ENCODE measurements at places on chromosomes 11 and 22.

DNA sequence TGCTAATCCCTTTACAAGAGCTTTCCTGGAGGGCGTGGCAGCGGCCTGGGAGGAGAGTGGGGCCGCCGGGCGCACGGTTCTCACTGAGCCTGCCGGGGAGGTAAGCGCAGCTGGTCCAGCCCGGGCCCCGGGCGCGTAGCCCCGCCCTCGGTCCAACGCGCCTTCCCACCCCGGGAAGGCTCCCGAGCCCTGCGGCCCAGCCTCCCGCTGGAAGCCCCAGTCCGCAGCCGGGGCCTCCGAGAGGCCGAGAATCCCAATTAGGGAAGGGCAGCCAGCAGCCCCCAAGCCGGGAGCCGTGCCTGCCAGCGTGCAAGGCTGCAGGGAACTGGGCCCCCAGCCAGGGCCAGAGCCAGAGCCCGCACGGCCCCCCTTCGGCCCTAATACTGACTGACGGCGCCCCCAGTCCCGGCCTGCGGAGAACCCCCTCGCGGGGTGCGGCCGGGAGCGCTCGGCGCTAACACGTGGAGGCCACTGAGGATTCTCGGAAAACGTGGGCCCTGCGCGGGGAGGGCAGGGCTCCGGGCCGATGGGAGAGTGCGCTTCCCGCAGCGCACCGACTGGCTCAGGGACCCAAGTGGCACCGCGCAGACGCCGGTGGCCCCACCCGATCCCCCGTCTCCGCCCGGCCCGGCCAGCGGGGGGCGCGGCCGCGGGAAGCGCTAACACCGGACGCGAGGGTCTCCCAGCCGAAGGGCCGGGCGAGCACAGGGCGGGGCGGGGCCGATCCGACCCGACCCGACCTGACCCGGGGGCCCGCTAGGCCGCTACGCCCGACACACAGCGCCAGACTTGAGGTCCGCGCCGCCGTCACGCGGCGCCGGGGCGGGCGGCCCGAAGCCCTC lies 5.7 kb downstream of the ZFTA start:
- no peak for DNase-seq

- DNase-seq: peak; percentile 66
These were observed 588 bp downstream of the TSPAN32 start for GRCh38 chr11:2302306-2302895.

- no peak for DNase-seq
These were observed 1555.9 kb upstream of the RAG2 start for GRCh38 chr11:38153985-38154384.

GRCh38 chr11:116030697-116031331 lies 526.6 kb upstream of the CADM1 start:
- DNase-seq: no peak

DNA sequence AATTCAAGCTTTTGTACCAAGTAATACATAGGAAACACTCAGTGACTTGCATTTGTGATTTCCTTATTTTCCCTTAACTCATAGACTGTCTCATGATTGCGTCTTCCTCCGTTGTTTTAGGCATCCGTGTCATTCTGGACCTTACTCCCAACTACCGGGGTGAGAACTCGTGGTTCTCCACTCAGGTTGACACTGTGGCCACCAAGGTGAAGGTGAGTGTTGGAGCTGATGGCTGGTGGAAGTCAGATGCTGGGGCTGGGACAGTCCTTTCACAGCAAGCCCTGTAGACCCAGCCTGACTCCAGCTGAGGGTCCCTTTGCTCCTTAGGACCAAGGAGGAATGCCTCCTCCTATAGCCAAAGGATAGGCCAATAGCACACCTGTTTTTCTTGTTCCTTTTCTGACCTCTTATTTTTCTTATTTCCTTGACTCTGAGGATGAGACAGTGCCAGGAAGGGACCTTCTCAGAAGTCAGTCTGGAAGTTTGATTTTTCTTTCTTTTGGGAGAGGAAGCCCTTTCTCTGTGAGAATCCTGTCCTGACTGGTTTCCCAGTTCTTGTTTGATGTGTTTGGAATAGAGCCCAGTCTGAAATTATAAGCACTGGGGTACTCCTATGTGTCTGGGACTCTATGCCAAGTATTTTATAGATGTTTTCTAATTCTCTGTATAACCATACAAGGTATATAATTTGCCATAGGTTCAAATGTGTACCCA lies 2.2 kb downstream of the SLC3A2 start:
- no peak for DNase-seq

DNA sequence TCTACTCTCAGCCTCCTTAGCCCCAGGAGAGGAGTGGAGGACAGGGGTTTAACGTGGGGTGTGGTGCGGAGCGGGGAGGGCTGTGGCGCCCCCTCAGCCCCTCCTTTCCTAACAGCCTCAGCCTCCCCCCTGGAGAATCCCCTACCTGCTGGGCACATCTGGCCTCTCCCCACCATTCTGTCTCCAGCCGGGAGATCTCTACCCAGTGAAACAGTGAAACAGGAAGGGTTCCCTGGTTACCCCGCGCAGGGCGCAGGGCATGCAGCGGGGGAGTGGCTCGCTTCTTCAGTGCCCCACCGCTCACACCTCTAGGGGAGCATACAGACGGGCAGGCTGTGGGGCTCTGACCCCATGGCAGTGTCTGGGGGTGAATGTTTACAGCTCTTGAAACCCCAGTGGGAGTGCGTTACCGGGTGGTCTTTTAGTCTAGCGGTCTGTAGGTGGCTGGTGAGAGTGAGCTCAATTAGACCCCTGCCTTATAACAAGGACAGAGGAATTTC lies 54.7 kb upstream of the CCDC188 start:
- DNase-seq: peak; percentile 36

DNA sequence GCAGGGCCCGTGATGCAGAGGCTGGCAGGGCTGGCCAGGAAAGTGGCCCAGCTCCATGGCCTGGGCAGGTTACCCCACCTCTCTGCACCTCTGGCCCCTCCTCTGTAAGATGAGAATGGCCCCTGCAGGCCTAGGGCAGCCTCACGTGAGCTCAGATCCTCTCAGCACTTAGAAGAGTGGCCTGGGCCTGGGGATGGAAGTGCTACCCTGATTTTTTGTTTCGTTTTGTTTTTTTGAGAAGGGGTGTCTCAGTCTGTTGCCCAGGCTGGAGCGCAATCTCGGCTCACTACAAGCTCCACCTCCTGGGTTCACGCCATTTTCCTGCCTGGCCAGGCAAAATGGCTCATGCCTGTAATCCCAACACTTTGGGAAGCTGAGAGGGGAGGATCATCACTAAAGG lies 982 bp downstream of the APOBEC3H start:
- DNase-seq: no peak

DNA sequence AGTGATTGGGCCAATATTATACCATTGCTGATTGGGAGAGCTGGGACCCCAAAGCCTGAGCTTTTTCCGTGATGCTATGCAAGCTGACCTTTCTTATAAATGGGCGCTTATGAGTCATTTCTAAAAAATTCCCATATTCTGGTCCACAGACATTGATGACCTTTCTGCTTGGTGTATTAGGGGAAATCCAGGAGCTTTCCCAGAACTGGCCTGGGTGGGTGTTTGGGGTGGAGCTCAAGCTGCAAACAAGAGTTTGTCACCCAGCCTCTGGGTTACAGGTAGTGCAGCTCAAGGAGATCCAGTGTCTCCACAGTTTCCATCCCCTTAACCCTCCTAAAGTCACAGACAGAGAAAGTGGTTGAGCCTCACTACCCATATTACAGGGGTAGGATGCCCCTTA lies 67.7 kb downstream of the CCDC81 start:
- no peak for DNase-seq

DNA sequence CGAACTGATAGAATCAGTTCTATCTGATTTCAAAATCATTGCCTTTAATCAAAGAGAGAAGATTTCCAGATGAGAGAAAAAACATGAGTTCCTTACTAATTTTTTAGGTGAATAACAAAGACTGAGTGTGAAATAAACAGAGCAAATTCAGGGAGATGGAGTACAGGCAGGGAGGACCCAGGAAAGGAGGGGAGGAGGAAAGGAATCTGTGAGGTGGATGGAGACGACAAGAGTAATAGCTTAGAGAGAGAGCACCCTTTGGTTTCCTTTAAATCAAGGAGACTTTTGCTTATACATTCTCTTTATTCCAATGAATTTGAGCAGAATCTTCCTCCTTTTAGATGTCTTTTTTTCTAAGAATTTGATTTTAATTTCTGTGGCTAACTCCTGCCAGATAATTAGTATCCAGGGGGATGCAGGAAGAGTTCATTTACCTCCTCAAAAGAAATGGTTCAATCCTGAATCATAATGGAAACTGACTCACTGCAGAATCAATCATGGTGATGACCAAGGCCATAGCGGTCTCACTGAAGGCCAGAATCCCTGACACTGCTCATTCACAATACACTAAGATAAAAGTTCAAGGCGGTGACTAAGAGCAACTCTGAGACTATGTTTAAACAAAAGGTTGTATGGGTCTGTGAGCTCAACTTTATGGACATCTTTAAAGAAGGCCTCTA lies 234.0 kb upstream of the ZC3H12C start:
- no peak for DNase-seq

GRCh38 chr11:121645001-121645400 lies 192.2 kb upstream of the SORL1-AS1 start:
- no peak for DNase-seq

- no peak for DNase-seq
These were observed 12.9 kb downstream of the RNF141 start for GRCh38 chr11:10528121-10528520.

DNA sequence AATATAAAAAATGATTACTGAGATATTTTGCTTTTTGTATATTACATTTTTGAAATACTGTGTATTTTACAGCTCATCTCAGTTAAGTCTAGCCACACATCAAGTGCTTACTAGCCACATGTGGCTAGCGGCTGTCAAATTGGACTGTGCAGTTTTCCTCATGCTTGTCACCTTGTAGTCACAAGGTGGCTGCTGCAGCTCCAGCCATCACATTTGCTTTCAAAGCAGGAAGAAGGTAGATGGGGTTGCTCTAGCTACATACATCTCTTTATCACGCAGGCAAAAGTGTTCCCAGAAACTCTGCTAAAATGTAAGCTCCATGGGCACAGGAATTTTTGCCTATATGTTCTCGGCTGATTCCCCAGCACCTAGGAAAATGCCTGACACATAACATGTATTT lies 61.5 kb downstream of the MICAL2 start:
- DNase-seq: peak; percentile 2

GRCh38 chr22:42642806-42643633 lies 2.6 kb upstream of the ATP5MGL start:
- DNase-seq: no peak

DNA sequence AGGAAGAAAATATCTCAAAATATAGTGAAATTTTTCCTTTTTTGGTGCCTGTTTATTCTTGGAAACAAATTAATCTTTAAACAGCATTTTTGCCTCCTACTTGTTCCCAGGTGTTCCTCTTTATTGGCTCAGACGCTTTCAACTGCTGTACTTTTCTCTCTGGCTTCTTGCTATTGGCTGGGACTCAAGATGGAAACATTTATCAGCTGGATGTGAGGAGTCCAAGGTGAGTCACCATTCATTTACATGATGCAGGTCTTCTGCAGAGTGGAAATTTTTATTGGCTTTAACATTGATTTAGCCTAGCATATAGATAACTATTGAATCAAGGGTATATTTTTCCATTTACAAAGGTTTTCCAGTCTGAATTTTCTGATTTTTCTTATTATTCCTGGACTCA lies 34.4 kb upstream of the DNAJB13 start:
- DNase-seq: no peak

DNA sequence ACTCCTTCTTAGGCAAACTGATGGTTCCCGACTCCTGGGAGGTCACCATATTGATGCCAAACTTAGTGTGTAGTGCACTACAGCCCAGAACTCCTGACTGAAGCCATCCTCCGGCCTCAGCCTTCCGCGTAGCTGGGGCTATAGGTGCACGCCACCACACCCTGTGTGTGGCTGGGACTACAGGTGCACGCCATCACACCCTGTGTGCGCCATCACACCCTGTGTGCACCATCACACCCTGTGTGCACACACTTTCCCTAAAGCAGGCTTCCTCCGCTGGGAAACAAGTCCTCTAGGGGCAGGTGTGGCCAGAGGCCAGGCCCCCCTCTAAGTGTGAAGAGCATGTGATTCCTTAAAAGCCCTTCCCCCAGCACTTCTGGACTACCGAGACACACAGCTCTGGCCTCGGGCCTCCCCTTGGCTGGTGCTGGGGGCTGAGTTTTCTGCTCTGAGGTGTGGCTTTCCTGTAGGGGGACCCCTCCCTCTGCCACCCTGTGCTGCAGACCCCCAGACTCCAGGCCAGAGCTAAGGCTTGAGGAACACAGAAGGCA lies 81.7 kb downstream of the BCR start:
- no peak for DNase-seq

DNA sequence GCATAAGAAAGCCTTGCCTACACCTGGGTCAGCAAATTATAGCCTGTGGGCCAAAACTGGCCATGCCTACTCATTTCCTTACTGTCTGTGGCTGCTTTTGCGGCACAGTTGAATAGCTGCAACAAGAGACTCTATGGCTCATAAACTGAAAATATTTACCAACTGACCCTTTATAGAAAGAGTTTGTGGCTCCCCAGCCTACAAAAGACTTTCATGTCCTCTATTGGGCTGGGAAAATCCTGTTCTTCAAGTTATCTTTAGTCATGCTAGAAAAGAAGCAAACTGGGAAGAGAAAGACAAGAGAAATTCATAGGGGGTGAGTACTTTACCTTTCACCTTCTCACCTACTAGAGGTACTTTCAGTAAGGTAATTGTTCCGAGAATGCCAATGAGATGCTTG lies 175.1 kb downstream of the SWAP70 start:
- DNase-seq: no peak

GRCh38 chr11:1227551-1228100 lies 4.8 kb downstream of the MUC5B start:
- DNase-seq: no peak

GRCh38 chr11:27187075-27187847 lies 146.6 kb downstream of the BBOX1 start:
- DNase-seq: no peak
